ENCODE measurements at places on chromosomes 5 and 9.
A peak's percentile ranks its signal among the peaks of the same experiment; 100 is the strongest.

GRCh38 chr9:36399980-36400331, at the start of gene RNF38:
Gene RNF38 (minus strand): TSS chr9:36400269. CDS start chr9:36400108, 161 bp downstream.
- DNase-seq = no peak

- DNase-seq = no peak
Observed at GRCh38 chr9:982394-983230, 6.2 kb downstream of the DMRT3 start.

DNA sequence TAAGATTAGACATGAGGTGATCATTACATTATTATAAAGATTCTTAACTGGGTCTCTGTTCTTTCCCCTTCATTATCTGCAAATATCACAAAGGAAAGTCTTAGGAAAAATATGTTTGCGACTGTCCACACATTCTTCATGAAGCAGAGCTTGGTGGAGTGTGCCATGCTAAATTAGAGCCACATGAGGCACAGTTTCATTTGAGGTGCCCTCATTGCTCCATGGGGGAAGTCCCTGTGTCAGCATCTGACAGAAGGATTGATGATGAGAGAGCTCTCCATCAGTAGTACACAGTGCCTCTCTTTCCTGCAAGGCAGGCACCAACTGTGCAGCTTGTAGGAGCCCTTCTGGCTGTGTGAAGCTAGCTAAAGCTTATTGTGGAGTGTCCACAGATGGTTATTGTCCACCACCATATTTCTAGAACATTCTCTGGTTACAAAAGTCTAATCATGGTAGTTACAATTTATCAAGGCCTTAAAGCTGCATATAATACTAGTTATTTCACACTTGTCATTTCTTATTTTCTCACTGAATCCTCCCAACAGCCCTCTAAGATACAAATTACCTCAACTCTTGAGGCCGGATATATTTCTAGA, 63.9 kb downstream of the C9orf152 start:
- peak; percentile 77 for DNase-seq

- DNase-seq = no peak
Observed at GRCh38 chr9:35603506-35603985, 1.5 kb upstream of the TESK1 start.

DNA sequence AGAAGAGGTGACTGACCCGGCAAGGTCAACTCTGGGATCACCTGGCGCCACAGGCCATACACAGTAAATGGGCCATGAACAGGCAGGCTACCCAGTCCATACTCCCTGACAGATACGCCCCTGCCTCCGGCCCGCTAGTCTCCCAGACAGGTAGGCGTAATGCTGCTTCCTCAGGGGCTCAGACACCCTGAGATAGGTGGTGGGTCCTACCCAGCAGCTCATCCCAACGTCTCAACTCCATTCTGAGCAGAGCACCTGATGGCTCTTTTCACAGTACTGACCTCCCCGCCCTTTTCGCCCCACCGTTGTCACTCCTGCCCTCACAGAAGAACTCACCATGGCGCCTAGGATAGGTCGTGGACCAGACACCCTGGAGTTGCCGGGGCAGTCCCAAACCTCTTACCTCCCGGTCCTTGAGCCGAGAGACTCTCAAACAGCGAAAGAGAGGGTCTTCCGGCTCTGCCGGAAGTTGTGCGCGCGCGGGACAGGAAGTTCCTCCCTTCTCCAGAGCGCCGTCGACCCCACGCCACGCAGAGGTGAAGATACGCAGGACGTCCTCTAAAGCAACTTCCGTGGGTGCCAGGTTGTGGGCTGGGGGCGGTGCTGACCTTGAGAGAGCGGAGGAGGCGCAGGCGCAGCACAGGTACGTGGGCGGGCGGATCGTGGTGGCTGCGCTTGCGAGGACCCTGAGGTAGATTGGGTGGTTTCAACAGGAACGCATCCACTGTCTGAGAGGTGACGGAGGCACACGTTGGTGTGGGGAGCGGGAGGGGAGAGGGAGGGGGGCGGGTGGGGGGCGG, at the start of gene TMEM161B:
Gene TMEM161B, minus strand, starts transcription at position 461 of the 800 bp plus-strand sequence. Its CDS starts 122 bp downstream, at position 339.
- peak; percentile 98 for DNase-seq

DNA sequence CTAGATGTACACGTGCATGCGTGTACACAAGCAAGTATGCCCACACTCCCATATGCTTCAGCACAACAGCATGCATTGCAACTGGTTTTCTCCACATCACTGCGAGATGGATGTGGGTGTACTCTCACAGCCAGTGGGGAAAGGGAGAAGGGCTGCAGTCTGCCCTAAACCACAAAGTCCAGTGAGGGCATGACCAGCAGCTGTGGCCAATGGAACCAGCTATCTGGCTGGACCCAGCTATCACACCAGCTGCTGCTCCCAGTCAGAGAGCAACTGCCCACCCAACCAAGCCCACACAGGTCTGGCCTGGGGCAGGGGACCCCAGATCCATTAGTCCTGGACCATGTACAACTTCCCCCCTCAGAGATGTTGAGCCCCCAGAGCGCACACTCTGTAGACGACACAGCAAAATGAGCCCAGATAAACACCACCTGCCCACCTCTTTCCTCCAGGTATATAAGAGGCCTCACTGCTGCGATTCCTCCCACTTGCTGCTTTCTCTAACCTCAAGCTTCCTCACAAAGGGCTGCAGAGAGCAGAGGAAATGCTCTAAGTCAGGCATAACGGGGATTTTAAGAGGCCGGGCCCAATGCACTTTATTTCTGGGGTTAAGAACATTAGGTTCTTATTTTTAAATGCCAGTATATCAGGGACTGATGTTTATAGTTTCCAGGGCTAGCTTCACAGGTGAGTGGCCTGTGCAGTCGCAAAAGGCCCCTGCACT, 39.0 kb downstream of the SHB start:
- DNase-seq = peak; percentile 24

DNA sequence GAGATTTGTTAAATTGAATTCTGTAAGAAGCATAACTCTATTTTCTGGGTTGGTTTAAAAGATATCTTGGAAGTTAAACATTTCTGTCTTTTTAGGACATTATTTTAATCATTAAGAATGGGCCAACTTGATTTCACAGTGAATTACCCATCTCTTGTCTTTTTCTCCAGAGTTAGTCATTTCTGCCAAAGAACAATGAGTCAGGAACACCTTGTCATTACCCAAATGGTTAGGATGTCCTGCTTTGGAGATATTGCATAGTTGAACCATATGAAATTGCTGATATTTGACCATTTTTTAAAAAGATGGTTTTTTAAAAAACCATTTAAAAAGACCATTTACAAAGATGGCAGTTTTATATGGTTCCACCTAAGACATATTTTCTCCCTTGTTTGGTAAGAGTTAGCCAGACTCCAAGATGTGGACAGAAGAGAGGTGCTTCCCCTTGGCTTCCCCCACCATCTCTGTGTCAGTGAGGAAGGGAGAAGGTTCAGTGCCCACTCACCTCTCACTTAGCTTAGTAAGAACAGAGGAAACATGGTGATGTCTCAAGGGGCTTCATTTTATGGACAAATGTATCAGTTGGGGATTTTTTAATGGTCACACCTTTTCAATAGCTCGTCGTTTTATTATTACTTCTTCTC, 103.0 kb downstream of the PCSK1 start:
- DNase-seq = no peak

DNA sequence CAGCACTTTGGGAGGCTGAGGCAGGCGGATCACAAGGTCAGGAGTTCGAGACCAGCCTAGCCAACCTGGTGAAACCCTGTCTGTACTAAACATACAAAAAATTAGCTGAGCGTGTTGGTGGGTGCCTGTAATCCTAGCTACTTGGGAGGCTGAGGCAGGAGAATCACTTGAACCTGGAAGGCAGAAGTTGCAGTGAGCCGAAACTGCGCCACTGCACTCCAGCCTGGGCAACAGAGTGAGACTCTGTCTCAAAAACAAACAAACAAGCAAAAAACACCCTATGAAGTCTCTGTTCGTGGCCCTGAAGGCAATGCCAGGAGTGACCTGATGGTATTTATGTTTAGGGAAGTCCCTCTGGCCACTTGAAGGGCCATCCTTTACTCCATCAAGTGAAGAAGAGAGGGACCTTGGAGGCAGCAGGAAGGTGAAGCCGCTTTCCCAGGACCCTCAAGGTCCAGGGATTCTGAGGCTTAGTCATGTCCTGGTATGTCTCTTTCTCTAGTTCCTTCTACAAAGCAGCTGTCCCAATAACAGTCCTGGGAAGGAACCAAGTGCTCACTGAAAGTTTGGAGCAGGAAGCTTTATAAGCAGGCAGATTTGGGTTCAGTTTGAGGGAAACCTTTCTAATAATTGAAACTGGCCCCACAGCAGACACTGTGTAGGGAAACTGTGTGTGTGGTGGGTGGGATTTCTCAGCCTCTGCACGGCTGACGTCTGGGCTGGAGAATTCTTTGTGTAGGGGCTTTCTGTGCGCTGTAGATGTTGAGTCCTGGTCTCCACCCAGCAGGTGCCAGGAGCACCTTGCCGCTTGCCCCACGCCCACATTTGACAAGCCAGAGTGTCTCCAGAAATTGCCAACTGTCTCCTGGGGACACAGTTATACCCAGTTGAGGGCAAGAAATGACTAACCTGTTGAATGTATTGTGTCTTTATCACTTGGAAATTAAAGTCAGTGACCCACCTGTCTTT, 12.5 kb downstream of the PHF2 start:
- DNase-seq = no peak

DNA sequence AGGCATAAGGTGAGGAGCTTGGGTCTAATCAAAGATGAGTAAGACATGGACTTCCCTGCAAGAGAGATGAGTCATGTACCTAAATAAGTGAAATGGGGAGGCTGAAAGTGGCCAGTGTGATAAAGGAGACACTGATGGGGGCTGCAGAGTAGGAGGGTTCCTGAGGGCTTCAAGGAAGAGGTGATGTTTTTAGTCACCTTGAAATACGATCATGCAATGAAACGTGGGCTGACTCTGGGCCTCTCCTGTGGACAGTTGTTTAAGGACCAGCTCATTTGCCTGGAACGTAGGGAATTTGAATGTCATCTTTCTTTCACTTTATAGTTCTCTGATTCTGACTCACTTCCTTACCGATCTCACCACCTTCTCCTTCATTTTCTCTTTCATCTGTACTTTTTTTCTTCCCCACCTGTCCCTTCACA, 49.6 kb upstream of the CPLX2 start:
- DNase-seq = peak; percentile 27

GRCh38 chr5:158840193-158840592, 259.5 kb downstream of the EBF1 start:
- no peak for DNase-seq

DNA sequence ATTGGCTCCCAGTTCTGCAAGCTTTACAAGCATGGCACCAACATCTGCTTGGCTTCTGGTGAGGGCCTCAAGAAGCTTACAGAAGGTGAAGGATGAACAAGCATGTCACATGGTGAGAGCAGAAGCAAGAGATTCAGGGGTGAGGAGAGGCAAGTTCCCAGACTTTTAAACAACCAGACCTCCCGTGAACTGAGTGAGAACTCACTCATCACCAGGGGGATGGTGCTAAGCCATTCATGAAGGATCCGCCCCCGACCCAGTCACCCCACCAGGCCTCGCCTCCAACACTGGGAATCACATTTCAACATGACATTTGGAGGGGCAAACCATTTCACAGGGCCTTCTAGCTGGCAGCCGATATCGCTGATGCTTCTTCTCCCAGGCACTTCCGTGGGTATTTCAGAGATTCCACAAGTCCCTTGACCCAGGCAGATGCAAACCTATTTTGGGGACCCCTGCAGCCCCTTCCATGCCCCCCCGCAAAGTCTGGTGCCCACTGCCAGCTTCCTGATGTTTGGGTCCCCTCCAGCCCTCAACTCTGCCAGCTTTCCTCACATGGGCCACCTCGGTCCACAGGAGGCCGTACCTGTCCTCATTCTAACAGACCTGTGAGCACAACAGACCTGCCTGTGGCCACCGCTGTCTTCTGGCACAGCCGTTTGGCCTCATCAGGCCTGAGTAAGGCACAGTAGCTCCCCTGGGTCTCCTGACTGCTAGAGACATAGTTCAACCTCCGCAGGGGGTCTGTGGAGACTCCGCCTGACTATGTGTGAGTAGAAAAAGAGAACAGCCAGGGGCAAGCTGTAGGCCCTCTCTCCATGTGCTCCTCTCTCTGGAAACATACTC, 60.7 kb upstream of the ANGPTL2 start:
- DNase-seq = no peak

DNA sequence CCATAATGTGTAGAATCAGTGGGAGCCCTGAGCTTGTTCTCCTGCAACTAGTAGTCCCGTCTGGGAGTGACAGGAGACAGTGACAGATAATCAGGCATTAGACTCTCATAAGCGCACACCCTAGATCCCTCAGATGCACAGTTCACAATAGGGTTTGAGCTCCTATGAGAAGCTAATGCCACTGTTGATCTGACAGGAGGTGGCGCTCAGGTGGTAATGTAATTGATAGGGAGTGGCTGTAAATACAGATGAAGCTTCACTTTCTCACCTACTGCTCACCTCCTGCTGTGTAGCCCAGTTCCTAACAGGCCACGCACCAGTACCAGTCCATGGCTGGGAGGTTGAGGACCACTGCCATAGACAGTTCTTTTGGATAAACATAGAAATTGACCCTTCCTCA, 188.7 kb downstream of the ROR2 start:
- no peak for DNase-seq

- DNase-seq = no peak
Observed at GRCh38 chr9:105957830-105958229, 263.5 kb downstream of the TMEM38B start.

DNA sequence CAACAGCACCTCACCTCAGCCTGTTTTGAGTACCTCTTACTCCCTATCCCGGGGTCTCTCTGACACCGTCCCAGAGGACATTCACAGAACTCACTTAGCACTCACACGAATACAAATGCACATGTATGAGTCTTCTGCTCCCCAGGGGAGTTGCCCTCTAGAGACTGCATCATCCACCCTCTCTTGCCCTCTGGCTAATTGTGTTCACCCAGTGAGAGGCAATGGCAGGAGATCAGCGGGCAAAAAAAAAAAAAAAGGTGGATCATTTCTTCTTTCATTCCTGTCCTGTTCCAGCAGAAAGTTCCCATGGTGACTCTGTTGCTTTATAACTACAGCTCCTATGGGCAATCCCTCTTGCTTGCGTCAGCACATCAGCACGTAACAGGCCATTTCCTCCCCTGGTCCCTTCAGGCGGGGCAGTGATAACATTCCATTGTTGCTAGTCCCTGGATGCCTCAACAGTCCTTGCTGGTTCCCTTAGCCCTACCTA, 23.5 kb upstream of the SNX2 start:
- DNase-seq = no peak

DNA sequence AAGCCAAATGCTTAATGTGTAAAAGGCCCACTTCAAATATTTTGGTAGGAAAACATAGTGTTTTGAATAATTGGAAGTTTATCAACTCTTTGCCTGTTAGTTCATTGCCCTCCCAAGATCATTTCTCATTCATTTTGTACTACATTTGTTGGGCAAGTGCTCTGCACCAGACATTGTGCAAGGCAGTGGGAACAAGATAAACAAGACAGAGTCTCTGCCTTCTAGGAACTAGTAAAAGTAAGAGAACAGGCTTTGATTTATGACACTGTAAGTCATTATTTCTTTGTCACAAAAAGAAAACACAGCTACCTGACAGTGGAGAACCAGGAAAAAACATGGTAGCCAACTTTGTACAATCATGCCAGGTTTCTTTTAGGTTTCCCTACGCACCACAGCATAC, 63.7 kb upstream of the PAM start:
- no peak for DNase-seq
